T-helper 9 cell (primary cell): ENCODE measurements at places on chromosomes 1 and 21.

DNA sequence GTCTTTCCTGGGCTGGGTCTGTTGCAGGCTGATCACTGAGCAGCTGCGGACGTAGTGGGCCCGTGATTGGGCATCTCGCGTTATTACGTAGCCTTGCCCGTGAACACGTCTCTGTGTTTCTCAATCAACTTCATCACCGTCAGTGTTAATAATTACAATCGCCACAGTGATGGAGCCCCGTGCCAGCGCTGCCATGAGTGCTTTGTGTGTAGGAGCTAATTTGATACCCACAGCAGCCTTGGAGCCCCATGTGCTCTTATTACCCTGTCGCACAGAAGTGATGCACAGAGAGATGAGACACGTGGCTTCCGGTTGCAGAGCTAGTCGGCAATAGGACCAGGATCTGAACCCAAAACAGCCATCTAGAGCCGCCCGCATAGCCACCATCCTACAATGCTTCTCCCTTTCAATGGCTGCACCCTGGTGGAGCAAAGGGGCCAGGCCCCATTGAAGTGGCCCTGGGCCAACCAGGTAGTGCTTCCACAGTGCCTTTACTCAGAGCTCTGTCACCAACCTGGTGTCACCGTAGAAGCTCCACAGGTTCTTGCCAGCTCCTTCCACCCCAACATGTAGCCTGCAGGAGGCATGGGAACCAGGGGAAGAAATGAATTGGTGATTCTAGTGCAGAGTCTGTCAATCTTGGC, 398.5 kb upstream of the VAMP3 start:
- DNase-seq, result no peak

GRCh38 chr1:33319949-33320618, 814 bp downstream of the A3GALT2 start:
- DNase-seq, result no peak

DNA sequence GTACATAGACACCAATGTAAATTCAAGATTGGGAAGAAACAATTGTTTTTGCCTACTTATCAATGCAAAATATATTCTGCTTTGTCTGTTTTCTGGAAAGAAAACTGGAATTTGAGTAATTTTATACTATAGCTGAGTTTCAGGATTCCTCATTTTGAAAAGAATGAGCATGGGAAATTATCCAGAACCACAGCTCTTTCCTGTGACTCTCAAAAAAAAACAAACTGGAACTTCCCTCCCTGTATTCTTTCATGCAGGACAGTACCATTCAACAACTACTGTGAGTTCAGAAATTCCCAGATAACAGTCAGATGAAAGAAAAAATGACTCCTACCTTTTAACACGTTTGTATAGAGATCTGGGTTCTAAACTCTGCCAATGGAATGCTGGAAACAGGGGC, 372.4 kb downstream of the TGFB2 start:
- no peak for DNase-seq

- no peak for DNase-seq
These were observed 1.4 kb upstream of the PAPPA2 start for GRCh38 chr1:176461576-176461975.

GRCh38 chr1:175449306-175449705, 256.7 kb upstream of the KIAA0040 start:
- DNase-seq, result no peak

- peak; percentile 9 for DNase-seq
These were observed 29.0 kb upstream of the KHDRBS1 start for GRCh38 chr1:31984419-31985347.

DNA sequence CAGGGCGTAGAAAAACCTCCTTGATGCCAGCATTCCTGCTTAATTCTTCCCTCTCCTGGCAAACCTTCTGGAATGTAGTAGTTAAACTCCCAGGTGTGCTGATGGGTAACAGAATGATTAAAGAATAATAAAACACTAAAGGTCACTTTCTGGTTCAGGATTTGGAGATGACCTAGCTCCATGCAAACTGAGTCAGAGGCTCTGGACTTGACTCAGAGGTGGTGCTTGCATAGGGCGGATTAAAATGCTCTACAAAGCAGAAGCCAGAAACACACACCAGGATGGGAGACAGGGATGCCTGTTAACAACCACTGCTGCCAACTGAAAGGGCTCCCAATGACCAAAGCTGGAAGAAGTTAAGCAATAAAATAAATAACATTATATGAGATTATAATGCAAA, 41.5 kb downstream of the KRTAP19-8 start:
- no peak for DNase-seq

DNA sequence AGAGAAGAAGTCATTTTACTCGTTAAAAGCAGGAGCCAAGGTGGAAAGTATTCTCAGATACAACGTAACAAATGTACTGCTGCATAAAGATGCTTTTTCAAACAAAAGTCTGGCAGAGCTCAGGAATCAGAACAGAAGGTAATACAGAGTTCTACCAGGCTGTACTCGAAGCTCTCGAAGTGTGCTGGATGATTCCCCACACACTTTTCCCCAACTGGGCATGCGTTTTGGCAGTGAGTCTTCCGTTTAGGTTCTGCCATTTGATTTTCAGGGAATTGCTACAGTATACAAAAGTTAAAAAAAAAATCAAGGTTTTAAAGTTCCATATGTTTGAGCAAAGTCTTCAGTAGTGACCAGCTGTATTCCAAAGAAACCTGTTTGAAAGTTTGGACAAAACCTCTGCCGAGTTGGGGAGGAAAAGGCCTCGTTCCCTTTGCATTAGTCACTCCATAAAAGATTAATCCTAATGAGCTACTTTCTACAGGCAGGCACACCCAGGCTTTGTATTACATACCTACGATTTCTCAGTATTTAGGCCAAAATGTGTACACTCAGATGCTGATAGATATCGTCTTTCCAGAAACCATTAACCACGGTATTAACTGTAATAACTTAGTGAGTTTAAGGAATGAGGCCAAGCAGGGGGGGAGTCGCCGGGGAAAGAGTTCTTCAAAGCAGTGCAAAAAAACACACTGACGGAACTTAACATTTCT, 477.1 kb downstream of the LMO4 start:
- no peak for DNase-seq

DNA sequence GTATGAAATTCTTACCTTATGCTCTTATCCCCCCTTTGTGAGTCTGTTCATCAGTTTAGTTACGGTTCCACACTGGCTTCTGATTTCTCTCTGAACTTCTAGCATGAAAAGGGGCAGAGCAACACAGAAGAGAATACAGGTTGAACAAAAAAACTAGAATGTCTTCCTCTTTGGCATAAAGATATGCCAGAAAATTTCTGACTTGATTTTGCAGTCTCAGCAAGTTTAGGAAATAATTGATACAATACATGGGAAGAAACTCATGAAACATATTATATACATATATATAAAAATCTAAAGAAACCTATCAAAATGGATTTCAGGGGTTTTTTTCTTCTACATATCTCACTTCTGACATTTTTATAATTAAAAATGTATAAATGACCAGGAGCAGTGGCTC, 27.0 kb downstream of the SH3GLB1 start:
- no peak for DNase-seq

DNA sequence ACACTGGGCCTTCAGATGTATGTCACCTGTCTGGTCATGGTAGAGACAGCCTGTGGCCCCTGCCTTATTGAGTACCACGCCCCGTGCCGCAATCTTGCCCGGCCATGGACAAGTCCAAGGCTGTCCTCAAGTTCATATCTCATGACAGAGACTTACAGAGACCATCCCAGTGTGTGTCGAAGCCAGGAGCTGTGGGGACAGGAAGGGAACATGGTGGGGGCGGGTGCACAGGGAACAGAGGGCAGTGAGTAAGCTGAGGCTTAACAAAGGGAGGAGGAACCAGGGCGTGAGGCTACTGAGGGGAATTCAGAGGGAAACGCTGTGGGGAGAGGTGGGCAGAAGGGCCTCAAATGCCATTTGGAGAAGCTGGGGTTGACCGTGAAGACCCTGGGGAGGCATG, 75.8 kb downstream of the ALPL start:
- no peak for DNase-seq

DNA sequence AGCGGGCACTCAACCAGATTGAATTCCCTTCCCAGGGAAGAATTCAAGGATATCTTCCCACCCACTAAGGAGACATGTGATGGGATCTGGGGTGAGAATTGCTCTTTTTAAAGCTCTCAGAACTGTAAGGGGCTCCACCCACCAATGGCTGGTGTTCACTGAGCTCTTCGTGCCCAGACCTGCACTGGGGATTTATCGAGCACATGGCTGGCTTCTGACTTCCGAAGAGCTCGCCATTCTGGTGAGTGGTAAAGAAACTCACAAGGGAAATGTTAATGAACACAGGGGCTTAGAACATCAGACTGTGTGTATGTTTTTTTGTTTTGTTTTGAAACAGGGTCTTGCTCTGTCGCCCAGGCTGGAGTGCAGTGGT, 9.8 kb downstream of the PADI3 start:
- DNase-seq, result no peak

GRCh38 chr1:248843687-248844086, 5.7 kb downstream of the ZNF672 start:
- no peak for DNase-seq
